ENCODE measurements at places on chromosomes 2 and 18.

GRCh38 chr2:64538764-64539433, 14.8 kb downstream of the AFTPH start:
- no peak for DNase-seq

DNA sequence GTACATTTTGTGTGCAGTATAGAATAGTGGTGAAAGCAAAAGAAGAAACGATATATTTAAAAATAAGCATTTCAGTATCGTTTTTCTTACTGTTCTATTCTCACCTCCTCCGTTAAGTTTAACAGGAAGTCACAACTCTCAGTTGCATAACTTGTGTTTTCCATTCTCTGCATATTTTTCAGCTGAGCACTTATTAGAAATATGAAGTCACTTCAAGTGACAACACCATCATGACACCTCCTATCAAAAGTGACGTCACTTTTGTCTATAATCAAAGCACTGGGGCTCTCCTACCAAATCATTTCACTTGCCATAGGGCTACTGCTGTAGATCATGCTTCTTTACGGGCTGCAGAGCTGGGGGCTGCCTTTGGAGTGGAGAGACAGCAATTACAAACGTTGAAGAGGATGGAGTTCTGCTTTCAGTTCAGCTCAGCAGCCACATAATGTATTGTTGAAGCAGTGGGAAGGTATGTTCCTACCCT, 36.3 kb downstream of the STAT4 start:
- no peak for DNase-seq

GRCh38 chr2:169672406-169672805, 21.8 kb downstream of the CFAP210 start:
- no peak for DNase-seq

GRCh38 chr18:36663312-36663711, 165.5 kb downstream of the TPGS2 start:
- DNase-seq: no peak

GRCh38 chr2:171566753-171567152, 44.5 kb downstream of the CYBRD1 start:
- DNase-seq: no peak

GRCh38 chr2:132420816-132421805, 4.5 kb downstream of the GPR39 start:
- DNase-seq: no peak

- DNase-seq: no peak
Measured at GRCh38 chr2:189153619-189154018, 25.9 kb downstream of the COL5A2 start.

- no peak for DNase-seq
Measured at GRCh38 chr2:168971261-168971660, 59.9 kb downstream of the ABCB11 start.

- DNase-seq: peak; percentile 20
Measured at GRCh38 chr2:233165895-233166661, 85.4 kb upstream of the ATG16L1 start.

GRCh38 chr2:191234376-191234775, 10.8 kb upstream of the MYO1B start:
- no peak for DNase-seq

GRCh38 chr2:213691351-213691750, 407.1 kb downstream of the SPAG16 start:
- no peak for DNase-seq

- no peak for DNase-seq
Measured at GRCh38 chr2:234682492-234683228, 185.8 kb upstream of the ARL4C start.

DNA sequence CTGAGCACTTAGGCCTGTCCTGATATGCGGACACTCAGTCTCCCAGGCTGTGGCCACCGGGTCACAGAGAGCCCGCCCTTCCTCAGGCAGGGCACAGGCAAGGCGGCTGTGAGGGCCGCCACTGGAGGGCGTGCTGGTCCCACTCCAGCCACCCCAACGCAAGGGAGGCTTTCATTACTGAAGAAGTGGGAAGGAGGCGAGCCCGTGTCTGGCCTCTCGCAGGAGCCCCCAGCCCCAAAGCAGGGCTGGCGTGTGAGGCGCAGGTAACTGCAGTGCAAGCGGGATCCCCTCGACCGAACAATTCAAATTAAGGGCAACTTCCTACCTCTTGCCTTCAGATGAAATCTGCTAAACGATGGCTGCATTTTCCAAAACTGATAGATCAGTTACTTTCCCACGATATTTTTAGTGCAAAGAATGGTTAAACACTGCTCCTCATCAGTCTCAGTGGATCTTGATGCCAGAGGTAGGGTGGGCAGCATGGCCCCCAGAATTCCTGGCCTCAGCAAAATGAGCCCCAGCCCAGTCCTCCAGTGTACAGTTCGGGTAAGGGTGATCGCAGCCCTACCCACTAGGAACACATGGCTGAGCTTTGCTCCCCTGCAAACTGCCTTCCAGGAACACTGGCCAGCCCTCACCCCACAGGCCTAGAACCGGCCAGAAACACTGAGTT, 97.2 kb downstream of the SEPTIN10 start:
- DNase-seq: no peak

DNA sequence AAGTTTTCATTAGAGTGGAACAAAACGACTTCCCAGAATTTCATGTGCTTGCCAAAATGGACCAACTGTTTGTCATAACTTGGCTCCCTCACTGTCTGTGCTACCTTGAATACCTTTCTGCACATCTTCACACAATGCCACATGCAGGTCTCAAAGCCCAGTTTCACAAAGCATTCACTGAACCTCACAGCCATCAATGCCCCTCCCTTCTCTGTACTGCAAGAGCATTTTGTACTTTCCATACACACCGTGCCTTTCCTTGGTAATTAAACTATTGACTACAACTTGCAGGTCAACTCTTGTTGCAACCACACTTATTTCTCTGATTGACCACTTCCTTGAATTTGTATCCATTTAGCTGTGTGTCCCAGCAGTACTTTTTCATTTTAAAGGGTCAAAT, 50.5 kb downstream of the PAX3 start:
- DNase-seq: no peak

DNA sequence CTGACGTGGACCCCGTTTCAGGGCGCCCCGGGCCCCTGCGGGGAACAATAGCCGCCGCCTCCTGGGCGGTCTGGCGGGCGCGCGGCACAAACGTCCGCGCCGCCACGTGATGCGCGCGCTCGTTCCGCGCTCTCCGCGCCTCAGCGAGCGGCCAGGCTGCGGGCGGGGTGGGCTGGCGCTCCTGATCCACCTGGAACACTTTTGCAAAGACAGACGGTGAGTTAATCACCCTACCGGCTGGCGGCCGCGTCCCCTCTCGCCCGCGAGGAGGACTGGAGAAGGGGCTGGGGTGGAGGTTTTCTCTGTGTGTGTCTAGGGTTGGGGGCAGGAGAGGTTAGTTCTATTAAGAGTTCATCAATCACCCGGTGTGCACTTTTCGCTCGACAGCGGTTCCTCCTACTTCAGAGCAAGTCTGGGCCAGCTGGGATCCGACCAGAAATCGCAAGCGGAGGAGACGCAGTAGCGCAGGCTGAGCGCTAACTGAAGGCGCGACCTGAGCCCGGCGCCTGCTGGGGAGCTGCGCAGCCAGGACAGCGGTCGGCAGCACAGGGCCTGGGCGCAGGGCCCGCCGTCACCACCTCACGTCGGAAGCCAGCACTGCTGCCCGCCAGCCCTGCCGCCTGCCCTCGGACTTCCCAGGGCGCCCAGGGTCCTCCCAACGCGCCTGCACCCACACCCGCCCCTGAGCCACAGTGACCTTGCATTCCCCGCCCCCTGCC, 10.3 kb upstream of the HOXD1 start:
- DNase-seq: no peak

- no peak for DNase-seq
Measured at GRCh38 chr2:123715467-123715982, 309.6 kb upstream of the CNTNAP5 start.

GRCh38 chr2:214904634-214905033, 95.2 kb upstream of the BARD1 start:
- DNase-seq: no peak

- no peak for DNase-seq
Measured at GRCh38 chr2:45816272-45816671, 164.8 kb downstream of the PRKCE start.

DNA sequence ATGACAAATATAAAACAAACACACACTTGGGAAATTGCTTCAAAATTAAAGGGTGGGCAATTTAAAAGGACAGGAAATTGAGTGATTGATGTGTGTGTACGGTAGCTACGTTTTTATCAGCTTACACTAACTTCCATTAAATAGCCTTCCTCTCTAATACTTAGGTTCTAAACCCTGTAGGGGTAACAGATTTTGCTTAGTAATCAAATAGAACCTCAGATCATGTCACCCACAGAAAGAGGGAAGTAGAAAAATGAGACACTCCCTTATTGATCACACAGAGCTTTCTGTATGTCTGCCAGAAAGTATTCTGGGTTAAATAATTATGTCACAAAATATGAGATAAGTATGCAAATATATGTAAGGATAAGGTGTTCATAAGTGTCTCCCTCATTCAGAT, 93.3 kb downstream of the ICA1L start:
- no peak for DNase-seq

DNA sequence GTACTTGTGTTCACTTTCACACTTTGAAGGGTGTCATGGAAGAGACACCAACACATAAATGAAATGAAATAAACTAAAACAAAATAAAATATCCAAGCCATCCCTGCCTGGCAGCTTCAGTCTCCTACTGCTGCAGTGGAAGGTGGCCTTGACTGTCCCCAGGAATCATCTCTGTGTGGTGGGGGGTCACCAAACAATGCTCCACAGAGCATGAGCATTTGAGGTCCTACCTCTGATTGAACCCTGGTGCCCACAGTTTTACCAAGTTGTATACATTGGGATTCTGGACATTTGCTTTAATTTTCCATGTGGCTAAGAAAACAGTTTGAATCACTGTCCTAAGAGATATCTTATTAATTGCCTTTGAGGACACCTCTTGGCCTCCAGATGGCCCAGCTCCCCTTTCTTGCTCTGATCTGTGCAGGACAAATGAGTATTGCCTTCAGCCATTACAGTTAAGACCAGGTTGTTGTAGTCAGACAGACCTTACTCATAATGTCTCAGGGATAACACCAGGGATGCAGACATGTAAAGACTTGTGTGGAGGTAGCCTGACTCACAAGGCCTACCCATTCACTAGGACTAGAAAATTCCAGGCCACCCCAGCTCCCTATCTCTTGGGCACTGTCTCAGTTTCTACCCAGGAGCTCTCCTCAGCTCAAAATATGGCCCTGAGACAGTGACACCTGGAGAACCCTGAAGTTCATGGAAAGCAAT, 195.0 kb downstream of the MYCN start:
- DNase-seq: no peak

DNA sequence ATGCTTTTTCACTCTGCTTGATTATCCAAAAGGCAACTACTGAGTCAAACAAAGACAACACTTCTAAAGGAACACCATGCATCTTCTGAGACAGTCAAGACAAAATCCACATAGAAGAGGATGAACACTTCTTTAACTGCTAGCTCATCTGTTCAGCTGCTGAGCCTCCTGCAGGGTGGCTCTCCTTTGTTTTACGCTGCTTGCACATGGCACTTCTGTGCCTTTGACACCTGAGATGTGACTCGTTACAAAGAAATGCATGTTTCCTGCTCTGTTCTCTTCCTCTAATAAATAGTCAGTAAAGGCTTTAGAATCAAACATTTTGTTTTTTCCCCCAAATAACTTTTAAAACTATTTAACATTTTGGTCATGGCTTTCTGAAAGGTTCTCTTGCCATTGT, 1129.4 kb downstream of the TDRD15 start:
- DNase-seq: no peak

GRCh38 chr2:220646424-220646823, 925.7 kb downstream of the EPHA4 start:
- no peak for DNase-seq

DNA sequence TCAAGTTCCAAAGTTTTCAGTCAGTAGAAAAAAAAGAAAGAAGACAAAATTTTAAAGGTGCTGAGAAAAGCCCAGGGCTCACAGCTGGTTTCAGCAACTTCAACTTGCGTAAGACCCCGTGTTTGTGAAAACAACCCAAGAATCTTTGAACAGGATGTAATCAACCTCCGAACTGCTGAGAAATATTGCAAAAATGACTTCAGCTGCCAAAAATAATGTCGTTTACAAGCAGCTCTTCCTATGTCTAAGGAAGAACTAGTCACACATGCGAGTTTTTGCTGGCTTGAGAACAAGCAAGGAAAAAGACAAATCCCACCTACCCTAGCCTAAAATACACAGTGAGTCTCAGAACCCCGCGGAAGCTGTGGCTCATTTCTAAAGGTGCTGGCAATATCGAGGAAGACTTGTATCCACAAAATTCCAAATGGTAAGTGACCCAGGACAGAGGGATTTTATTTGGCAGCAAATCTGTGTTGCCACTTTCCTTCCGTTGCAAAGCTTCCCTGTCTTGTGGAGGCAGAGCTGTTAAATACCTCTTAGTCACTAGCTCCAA, 59.8 kb upstream of the SLC8A1 start:
- DNase-seq: no peak

- no peak for DNase-seq
Measured at GRCh38 chr2:166491461-166491860, 2.6 kb downstream of the SCN7A start.

DNA sequence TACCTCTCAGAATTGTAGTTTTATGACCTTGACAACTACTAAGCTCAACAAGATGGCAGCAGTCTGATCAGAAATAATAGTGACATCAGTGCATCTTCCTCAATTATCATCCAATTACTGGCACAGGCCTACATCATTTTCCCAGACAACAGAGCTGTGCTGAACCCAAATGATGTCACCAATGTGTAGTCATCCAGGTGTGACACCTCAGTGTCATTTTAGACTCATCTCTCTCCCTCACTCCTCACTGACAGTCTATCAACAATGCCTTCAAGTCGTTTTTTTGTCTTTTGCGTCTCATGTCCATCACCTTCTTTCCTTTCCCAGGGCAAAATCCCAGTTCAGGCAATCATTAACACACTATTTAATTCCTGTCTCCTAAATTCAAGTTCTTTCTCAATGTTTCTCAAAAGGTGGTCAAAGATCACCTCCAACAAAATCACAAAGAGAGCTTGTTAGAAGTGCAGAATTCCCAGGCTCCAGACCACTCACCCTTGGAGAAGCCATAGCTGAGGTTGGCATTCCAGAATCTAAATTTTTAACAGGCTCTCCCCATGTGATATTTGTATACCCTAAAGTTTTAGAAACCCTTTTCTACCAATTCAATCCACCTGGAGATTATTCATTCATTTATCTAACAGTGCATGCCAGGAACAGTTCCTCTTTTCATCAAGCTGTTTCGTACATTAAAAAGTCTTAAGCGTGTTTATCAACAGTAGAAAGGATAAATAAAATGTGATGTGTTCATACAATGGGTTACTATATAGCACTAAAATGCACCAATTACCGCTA, 125.3 kb upstream of the KLF7 start:
- no peak for DNase-seq

GRCh38 chr2:230312638-230313037, 14.4 kb upstream of the SP140L start:
- DNase-seq: no peak

GRCh38 chr2:235506291-235506996, 12.6 kb downstream of the AGAP1 start:
- DNase-seq: no peak

DNA sequence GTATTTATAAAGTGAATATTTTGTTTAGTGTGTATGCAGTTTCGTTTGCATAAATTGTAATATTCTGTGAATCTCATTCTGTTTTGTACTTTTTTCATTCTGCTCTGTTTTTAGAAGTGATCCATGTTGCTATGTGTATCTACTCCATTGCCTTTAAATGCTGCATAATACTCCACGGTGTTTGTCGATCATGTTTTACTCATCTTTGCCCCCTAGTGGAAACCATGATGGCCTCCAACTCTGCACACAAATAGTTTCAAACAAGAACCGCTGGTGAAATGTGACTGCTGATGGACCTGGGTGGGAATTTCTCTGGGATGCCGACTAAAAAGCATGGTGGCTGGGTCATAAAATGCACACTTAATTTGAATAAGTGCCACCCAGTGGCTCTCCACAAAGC, 32.0 kb upstream of the SKOR2 start:
- DNase-seq: no peak
